CD4-positive, CD25-positive, alpha-beta regulatory T cell (primary cell): ENCODE measurements at places on chromosomes 1 and 21. TPM values are rescaled to one million over a fixed set of nuclear protein-coding genes. Genes with fewer than 3 reads are reported as not detected.

Gene ATP1A4
- total RNA-seq: not detected

DNA sequence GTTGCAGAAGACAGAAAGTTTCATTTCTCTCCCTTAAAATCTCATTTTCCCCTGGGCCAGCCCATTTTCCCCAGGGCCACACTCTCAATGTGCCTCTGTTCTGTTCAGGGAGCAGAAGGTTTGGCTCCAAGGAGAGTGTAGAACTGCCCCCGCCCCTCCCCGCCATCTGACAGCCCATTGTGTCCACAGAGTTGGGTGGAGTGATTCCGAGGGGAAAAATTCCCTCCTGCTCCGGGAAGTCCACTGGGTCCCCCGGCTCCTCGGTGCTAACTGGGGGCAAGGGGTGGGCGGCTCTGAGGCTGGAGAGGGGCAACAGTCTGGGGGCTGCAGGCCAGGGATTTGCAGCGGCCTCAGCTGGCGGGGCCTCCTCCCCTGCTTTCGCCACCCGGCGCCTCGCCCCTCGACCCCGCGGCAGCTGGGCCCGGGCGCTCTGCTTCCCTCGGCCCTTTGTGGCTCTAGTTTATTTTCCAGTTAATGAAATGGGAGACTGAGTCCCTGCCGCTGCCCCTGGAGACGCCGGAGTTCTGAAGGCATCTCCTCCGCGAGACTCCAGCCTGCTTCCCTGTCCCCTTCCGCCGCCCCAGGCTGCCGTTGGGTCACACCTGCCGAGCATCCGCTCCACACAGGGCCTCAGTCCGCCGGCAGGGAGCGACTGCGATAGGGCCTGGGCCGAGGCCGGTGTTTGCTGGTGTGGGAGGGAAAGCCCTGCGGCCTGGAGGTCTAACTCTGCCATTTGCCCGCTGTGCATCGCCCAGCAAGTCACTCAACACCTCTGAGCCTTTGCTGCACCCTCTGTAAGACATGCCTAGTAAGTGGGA is 14.7 kb upstream of the KIRREL1 start:
- no peaks in the 10 kb centered on the region for H3K27me3 ChIP-seq
- H3K27ac ChIP-seq: no peak overlapping the region
- DNase-seq: no peak
- H3K4me3 ChIP-seq: no peak overlapping the region

Gene KRTAP24-1
- not detected for total RNA-seq

DNA sequence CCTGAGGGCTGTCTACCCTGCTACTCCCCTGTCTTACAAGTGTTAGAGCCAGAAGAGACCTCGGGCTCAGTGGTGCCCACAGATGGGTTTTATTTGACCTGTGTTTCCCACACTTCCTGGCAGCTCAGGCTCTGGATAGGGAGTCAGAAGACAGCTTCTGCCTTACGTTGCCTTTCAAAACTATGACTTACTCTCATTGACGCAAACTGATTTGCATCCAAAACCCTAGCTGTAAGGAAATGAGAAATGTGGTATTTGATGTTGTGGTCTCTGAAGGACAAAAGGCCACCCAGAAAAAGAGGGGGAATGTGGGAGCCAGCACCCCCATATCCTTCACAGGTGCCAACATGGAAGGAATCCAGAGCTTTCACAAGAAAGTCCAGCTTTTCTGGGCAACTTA is 180.2 kb downstream of the ATG4C start:
- no peaks in the 10 kb centered on the region for H3K36me3 ChIP-seq
- no peaks in the 10 kb centered on the region for H3K4me1 ChIP-seq
- no peak for DNase-seq
- no peak overlapping the region for H3K27ac ChIP-seq

DNA sequence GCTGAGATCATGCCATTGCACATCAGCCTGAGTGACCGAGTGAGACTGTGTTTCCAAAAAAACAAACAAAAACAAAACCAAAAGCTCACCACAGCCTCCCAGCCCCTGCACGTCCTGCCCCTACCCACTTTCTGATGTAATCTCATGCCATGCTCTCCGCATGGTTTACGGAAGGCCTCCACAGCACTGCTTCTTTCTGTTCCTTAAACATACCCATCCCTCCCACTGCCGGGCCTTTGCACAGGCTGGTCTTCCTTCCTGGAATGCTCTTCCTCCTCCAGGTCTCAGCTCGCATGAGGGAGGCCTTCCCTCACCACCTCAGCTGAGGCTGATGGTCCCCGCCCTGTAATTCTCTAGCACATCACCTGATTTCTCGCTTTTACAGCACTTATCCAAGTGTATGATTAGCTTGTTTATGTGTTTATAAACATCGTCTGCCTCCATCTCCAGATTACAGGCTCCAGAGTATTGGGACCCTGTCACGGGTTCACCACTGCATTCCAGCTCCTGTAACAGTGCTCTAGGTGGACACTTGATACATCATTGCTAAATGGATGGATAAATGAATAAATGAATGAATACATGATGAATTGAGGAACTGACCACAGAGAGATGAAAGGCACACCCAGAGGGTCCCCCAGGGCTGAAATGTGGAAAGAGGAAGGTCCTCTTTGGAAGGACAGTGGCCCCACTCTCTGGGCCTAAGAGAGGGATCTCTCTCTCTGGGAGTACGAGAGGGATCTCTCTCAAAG is 22.1 kb downstream of the TCEA3 start:
- DNase-seq: no peak
- H3K4me1 ChIP-seq: no peaks in the 10 kb centered on the region
- H3K27ac ChIP-seq: no peak overlapping the region
- no peaks in the 10 kb centered on the region for H3K27me3 ChIP-seq

Gene CITED4
- 14.8 TPM for total RNA-seq

GRCh38 chr1:214318356-214318755 is 37.4 kb downstream of the SMYD2 start:
- no peaks in the 10 kb centered on the region for H3K27me3 ChIP-seq
- H3K27ac ChIP-seq: no peak overlapping the region
- H3K4me3 ChIP-seq: no peak overlapping the region
- DNase-seq: no peak

- no peaks in the 10 kb centered on the region for H3K36me3 ChIP-seq
- H3K4me1 ChIP-seq: no peaks in the 10 kb centered on the region
- H3K27me3 ChIP-seq: no peaks in the 10 kb centered on the region
- no peak overlapping the region for H3K4me3 ChIP-seq
- no peak for DNase-seq
Measured at GRCh38 chr1:219659005-219659600, 46.2 kb upstream of the ZC3H11B start.

GRCh38 chr1:214568328-214568727 is 16.9 kb upstream of the PTPN14 start:
- no peaks in the 10 kb centered on the region for H3K36me3 ChIP-seq
- H3K27ac ChIP-seq: no peak overlapping the region
- no peaks in the 10 kb centered on the region for H3K4me1 ChIP-seq
- peaks cover 10% of the 10 kb centered on the region for H3K27me3 ChIP-seq
- no peak for DNase-seq

DNA sequence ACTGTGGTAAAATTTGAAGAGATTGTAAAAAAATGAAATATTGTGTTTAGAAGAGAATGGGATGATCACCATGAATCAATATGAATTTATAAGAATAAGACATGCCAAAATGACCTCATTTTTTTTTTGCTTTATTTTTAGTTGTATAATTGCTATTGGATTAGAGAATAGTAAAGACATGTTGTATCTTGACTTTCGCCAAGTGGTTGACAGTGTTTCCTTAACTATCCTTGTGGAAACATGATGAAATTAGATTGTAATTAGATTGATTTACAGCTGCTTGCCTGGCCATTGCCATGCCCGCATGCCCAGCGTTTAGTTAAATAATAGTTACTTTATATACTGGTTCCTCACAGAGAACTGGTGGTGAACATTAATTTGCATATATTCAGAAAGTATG is 154.9 kb downstream of the MAGI3 start:
- H3K27ac ChIP-seq: no peak overlapping the region
- DNase-seq: no peak
- H3K27me3 ChIP-seq: no peaks in the 10 kb centered on the region
- H3K4me1 ChIP-seq: no peaks in the 10 kb centered on the region
- no peak overlapping the region for H3K4me3 ChIP-seq

Gene OLFML3
- total RNA-seq: 0.64 TPM

Gene ACBD3
- 29.6 TPM for total RNA-seq

Gene OR2T29
- total RNA-seq: not detected
